ENCODE measurements at places on chromosomes 13 and 19.

GRCh38 chr13:41606646-41607045 lies 149.3 kb downstream of the RGCC start:
- DNase-seq: no peak

DNA sequence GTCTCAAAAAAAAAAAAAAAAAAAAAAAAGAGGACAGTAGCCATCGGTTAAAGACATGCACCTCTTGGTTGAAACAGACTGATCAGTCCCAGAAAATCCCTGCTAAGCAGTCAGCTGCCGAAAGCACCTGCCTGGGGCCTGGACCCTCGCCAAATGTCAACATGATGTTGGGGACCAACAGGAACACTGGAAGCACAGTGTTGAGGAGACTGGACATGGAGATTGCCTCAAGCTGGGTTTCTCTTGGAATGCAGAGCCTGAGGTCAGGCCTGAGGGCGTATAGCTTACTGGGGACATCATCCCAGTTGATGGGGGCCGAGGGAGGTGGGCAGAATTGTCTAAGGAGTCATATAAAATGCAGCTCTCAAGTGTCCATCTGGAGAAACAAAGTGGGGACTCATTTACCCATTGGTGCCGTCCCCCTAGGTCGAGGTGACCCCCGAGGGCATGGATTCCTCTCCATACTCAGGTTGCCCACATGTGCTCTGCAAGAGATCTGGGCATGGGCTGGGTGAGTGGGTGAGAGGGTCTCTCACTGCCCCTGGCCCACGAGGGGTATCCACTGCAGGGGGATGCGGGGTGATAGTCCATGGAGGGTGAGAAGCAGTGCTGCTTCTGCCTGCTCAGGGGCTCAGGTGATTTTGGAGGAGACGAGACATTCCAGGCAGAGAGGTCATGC lies 164.5 kb downstream of the URI1 start:
- DNase-seq: no peak

DNA sequence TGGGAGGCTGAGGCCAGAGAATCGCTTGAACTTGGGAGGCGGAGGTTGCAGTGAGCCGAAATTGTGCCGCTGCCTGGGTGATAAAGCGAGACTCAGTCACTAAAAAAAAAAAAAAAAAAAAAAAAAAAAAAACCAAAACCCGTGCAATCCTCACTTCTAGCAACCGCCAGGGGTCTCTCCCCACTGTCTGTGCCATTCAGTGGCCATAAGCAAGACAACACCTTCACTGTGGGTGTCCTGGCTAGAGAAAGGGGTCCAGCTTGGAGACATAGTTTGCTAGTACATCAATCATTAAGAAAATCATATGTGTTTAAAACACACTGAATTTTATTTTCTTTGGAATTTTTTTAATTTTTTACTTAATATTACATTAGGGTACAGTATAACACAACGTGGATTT lies 68.2 kb downstream of the RASL11A start:
- no peak for DNase-seq

DNA sequence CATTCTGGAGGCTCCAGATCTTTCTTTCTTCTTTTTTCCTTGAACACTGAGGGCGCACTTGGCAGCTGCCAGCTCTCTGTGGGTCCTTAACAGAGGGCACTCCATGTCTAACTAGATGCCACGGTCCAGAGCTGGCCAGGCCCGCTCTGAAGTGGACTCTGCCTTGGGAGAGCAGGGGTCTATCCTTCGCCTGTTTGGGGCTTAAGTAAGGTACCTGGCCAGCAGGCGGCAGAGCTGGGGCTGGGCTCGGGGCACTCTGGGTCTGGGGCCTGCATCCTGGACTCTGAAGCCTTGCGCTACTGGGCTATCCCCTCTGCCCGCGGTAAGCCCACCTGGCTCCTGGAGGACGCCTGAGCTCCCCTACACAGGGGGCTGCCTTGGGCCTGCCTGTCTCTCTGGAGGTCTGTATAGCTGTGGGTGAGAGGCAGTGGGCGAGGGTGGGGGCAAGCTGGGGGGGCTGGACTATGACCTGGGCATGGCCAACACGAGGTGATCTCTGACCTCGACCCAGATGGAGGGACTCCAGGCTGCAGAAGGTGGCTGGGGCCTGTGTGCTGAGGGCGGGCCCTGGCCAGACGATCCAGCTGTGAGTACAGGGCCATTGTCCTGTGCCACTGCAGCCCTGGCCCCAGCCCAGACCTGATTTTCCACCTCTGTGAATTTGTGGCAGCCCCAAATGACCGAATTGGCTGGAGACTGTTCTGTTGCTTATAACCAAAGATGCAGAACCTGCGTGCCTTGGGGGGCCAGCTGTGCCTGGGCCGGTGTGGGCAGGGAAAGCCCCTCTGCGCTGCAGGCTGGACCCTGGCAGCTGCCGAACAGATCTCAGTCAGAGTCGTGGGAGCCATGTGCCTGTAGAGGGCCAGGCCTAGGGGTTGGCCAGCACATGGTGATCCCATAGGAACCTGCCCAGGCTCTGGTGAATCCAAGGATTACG lies 26.5 kb downstream of the CEBPG start:
- no peak for DNase-seq

DNA sequence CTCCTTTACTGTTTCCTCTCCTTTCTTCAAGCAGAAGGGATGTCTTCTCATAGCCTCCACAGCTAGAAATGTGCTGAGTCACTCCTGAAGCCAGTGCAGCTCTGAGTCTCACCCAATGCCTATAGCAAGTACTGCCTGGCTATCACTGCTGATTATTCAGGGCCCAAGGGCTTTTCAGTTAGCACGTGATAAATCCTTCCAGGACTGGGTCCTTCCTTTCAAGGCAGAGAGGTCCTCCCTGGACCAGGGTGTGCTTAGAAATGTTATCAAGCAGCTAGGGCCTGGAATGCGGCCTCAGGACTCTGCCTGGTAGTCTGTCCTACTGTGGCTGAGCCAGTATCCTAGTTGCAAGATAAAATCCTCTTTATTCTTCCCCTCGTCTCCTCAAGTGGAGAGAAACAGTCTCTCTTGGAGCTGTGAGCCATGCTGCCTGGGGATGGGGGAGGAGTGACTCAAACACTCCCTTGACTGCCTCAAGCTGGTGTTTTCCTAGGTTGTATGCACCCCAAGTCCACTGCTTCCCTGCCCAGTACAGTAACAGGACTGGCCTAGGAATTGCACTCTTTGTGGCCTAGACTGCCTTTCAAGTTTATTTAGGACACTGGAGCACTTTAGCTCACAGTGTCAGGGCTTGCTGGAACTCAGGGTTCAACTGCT lies 198.7 kb upstream of the SERP2 start:
- no peak for DNase-seq

- no peak for DNase-seq
Observed at GRCh38 chr13:24911133-24911908, 147.4 kb downstream of the RNF17 start.

Data from activated gamma-delta T cell (primary cell).